ENCODE measurements at places on chromosomes 4 and X.

GRCh38 chr4:153348006-153348405 lies 3.5 kb downstream of the MND1 start:
- DNase-seq: no peak

- no peak for DNase-seq
These were observed 56.0 kb downstream of the UGT8 start for GRCh38 chr4:114654592-114654991.

GRCh38 chr4:170666909-170667308 lies 577.2 kb upstream of the AADAT start:
- no peak for DNase-seq

DNA sequence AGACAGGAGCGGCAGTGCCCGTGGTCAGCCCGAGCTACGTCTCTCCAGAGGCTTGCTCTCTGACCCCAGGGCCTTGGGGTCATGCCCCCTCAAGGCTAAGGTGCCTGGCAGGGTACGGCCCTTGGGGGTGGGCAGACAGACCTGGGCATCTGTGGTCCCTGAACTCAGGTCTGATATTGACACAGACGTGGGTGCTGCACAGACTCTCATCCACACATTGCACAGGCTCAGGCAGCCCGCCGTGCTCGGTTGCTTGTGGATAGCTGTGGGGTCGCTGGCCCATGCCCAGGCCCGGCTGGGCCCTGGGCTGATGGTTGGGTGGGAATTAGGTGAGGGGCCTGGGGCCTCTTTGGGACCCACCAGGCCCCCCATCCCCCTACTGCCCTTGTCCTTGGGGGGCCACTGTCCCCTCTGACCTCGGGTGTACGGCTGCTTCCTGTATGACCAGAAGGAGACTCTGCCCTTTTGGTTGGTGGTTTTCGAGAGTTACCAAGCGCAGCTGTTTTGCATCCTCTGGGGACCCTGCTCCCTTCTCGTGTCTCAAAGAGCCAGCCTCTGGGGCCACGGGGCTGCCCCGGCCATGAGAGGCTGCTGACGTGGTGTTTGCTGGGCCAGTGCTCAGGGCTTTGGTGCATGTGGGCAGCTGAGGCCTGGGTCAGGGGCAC lies 10.1 kb downstream of the FGFRL1 start:
- no peak for DNase-seq

- DNase-seq: no peak
These were observed 195.7 kb upstream of the HS3ST1 start for GRCh38 chr4:11624370-11624769.

GRCh38 chr4:162101337-162101736 lies 62.5 kb downstream of the FSTL5 start:
- no peak for DNase-seq

DNA sequence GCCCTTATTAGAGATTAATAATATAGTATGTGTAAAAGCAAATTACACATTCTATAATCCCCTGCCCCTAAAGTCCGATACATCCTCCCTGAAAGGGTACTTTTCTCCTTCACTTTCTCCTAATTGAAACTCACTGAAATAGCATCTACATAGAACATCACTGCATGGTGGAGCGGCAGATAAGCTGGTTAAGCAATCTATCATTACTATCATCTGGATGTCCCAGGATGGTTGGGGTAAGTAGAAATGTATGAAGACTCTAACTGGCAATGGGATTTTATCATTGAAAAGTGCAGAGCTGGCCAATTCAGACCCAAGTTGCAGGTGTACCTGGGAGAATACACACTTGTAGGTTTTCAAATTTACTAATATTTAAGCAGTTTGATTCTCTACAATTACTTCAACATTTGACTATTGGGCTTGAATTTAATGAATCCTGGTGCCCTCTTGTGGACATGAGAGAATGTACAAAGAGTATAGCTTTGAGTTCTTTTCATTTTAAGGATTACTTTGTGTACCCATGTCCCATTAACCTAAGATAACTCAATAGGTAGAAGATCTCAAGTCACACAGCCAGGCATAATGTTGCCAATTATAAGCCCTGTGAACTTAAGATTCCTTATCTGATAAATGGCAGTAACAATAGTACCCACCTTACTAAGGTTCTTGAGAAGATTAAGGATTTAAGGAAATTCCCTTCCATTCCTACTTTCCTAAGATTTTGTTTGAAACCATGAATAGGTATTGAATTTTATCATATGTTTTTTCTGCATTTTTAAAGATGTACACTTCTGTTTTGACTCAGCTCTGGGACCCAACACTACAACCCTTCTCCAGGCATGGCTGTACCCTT lies 69.8 kb downstream of the SHROOM3 start:
- DNase-seq: no peak

DNA sequence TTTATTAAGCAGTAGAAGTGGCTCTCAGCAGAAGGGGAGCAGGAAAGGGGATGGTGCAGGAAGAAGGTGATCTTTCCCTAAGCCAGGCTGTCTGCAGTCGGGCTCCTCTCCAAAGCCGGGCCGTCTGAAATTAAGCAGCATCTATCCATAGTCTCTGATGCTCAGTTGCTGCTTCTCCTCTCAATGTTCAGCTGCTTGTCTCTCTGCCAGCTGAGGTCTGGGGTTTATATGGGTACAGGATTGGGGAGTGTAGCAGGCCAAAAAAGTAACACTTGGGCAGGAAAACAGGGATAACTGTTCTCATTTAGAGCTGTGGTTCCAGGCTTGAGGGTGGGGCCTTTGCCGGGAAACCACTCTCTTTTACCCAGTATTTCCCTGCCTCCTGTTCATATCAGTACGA lies 39.2 kb upstream of the CCKAR start:
- no peak for DNase-seq

GRCh38 chrX:146973283-146973682 lies 158.7 kb upstream of the CXorf51A start:
- DNase-seq: no peak

GRCh38 chr4:169557061-169557636 lies 55.2 kb downstream of the NEK1 start:
- no peak for DNase-seq

GRCh38 chr4:165402375-165402774 lies 23.6 kb downstream of the CPE start:
- no peak for DNase-seq

DNA sequence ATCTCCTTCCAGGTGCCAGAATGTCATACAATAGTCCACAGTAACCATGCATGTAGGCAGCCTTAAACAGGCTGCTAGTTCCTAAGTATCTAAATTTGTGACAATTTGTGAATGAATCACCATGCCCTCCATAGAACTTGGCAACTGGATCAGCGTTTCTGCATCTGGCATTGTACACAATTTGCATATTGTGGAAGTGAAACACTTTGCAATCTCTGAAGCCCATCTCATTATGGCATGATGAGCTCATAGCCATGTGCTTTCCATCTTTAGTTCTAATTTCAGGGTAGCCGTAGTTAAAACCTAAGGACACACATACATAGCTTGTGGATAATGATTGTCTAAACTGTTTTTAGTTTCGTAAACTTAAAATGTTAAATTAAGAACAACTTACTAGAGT lies 573.6 kb downstream of the PPP4R3C start:
- DNase-seq: no peak
